T-cell (primary cell): ENCODE measurements at places on chromosomes 16 and 17. TPM values are rescaled to one million over a fixed set of nuclear protein-coding genes. Genes with fewer than 3 reads are reported as not detected.

- no peaks in the 10 kb centered on the region for H3K36me3 ChIP-seq
- no peak overlapping the region for H3K27ac ChIP-seq
- no peaks in the 10 kb centered on the region for H3K4me1 ChIP-seq
- no peak for DNase-seq
- peaks cover 19% of the 10 kb centered on the region for H3K27me3 ChIP-seq
Observed at GRCh38 chr16:26983426-26983825, 83.3 kb upstream of the C16orf82 start.

DNA sequence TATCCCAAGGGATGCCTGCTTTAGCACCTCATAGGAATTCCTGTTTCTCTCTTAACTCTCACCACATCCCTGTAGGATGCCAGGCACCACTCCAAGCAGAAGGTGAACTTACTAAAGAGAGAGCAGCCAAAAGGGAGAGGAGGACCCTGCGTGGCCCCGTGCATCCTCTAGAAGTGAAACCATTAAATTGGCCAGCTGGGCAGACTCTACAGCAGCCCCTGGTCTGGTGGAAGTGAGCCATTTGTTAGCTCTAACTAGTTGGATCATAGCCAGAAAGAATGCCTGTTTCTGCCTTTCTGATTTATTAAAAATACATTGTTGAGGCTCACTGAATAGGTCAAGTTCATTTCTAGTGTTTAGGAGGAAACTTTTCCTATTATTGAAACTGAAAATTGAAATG, 22.3 kb downstream of the TMEM11 start:
- no peaks in the 10 kb centered on the region for H3K4me1 ChIP-seq
- DNase-seq = no peak
- H3K4me3 ChIP-seq = no peak overlapping the region
- no peaks in the 10 kb centered on the region for H3K27me3 ChIP-seq

Gene TMEM235
- total RNA-seq = not detected

- DNase-seq = peak; percentile 83
- peaks cover 69% of the 10 kb centered on the region for H3K4me1 ChIP-seq
- no peaks in the 10 kb centered on the region for H3K27me3 ChIP-seq
- peak overlapping the region; percentile 93 for H3K27ac ChIP-seq
Observed at GRCh38 chr17:17849147-17849820, 12.5 kb upstream of the SREBF1 start.

Gene OMG
- 0.80 TPM for total RNA-seq
